Esophagus mucosa (tissue), 1 donor: ENCODE measurements at places on chromosomes 7 and 10. TPM values are rescaled to one million over a fixed set of nuclear protein-coding genes. Genes with fewer than 3 reads are reported as not detected.
A peak's percentile ranks its signal among the peaks of the same experiment; 100 is the strongest.

- ATAC-seq = no peak
Measured at GRCh38 chr7:69635555-69636185, 37.4 kb downstream of the AUTS2 start.

DNA sequence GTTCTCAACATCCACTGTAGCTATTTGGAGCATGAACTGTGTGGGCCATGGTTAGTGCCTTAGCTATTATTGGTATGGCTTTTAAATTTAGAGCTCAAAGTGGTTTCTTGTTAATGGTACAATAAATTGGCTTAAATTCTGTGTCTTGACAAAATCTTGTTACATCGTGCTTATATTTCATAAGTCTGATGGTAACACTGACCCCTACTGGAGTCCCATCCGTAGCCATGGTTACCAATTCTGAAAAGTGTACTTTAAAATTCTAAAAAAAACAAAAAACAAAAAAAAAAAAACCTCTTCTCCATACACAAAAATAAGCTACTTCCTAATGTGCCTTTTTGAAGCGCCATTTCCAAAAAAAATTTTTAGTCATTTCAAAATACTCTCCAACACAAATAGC is 6.4 kb upstream of the RPP30 start:
- ATAC-seq = no peak

CAV2 gene
- 50.2 TPM for total RNA-seq

DNA sequence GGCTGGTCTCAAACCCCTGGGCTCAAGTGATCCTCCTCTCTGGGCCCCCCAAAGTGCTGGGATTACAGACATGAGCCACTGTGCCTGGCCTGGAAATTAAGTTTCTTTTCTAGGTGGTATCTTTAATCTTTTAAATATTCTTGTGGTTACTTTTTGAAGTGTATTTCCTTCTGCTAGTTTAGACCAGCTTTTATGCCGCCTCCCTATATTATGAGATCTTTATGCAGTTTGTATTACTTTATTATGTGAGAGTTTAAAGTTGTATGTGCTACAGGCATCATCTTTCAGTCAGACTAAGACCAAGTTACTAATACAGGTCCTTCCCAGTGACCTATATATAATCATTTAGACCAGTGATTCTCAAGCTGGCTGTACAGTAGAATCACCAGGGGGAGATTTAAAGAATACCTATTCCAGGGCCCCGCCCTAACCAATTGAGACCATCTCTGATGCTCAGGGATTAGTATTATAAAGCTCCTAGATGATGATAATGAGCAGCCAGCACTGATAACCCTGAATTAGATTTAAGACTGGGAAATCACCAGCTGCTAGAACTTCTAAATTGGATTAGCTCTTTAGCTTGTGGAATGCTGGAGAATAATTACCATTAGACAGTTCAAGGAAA is 11.3 kb downstream of the INPP5F start:
- no peak for ATAC-seq

CEP55 gene
- total RNA-seq = 17.8 TPM

GRID1 gene
- 0.68 TPM for total RNA-seq

- ATAC-seq = no peak
Measured at GRCh38 chr10:122328676-122329075, 45.8 kb upstream of the PLEKHA1 start.

- no peak for ATAC-seq
Measured at GRCh38 chr7:100215895-100216294, 3.9 kb upstream of the PVRIG start.

ZNF485 gene
- total RNA-seq = 2.5 TPM

GRCh38 chr7:155806096-155806871 is 6.0 kb downstream of the SHH start:
- ATAC-seq = no peak

- ATAC-seq = no peak
Measured at GRCh38 chr7:131011976-131012375, 278.0 kb upstream of the KLF14 start.

ZNF32 gene
- total RNA-seq = 16.8 TPM

DNA sequence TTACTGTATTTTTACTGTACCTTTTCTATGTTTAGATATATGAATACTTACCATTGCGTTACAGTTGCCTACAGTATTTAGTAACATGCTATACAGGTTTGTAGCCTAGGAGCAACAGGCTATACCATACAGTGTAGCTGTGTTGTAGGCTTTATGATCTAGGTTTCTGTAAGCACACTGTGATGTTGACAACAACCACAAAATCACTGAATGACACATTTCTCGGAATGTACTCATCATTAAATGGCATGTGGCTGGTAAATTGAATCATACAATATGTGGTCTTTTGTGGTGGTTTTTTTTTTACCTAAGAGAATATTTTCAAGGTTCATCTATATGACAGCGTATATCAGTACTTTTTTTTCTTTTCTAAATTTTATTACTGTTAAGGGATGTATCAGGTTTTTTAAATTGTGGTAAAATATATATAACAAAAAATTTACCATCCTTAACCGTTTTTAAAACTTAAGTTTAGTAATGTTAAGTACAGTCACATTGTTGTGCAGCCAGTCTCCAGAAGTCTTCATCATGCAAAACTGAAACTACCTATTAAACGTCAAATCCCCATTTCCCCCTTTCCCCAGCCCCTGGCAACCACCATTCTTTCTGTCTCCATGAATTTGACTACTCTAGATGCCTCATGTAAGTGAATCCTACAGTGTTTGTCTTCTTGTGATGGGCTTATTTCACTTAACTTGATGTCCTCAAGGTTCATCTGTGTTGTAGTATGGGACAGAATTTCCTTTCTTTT is 21.5 kb downstream of the BTAF1 start:
- ATAC-seq = no peak

AGAP5 gene
- 2.7 TPM for total RNA-seq

CRHR2 gene
- not detected for total RNA-seq

EVX1 gene
- total RNA-seq = not detected

GRCh38 chr7:148849393-148850098 is 34.5 kb downstream of the EZH2 start:
- ATAC-seq = no peak

DNA sequence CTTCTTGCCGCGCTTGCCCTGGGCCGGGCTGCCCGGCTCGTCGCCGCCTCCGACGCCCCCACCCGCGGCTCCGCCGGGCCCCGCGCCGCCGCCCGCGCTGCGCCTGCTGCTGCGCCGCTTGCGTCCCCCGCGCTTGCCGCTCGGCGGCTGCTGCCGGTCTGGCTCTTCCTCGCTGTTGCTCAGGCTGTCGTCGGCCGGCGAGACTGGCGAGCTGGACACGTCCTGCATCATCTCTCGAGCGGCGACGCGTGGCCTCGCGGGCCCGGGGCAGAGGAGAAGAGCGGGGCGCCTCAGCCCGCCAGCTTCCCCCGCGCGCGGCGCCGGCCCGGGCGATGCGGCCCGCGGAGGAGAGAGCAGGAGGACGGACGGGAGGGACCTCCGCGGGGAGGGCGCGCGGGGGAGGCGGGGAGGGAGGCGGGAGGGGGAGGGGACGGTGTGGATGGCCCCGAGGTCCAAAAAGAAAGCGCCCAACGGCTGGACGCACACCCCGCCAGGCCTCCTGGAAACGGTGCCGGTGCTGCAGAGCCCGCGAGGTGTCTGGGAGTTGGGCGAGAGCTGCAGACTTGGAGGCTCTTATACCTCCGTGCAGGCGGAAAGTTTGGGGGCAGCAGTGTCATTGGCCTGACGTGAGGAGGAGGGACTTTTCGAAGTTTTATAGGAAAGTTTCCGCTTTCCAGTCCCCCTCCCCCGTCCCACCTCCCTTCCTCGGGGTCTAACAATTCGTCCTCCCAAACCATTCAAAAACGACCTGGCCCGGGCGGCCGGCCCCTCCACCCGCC is at the start of gene TWIST1:
Gene TWIST1, minus strand, starts transcription at position 546 of the 779 bp plus-strand sequence. Its CDS starts 315 bp downstream, at position 231.
- peak; percentile 52 for ATAC-seq

DNA sequence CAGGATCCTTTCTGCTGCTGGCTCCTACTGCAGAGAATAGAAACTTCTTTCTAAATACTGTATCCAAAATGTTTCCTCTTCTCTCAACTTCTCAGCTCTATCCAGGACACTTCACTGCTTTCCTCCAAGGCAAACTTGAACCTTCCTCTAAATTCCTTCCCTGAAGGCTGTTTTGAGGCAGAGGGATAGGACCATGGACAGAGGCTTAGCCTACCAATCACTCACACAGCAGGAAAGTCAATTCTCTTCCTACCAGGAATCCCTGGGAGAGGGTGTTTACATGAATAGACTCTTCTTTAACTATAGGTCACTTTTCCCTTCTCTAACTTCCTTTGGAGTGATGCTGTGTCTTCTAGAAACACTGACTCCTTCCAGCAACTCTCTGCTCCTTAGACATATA is 115.6 kb upstream of the MKLN1 start:
- no peak for ATAC-seq

GRCh38 chr7:30232391-30232790 is 52.0 kb upstream of the ZNRF2 start:
- ATAC-seq = no peak
